ENCODE measurements at places on chromosomes 12 and 14.

DNA sequence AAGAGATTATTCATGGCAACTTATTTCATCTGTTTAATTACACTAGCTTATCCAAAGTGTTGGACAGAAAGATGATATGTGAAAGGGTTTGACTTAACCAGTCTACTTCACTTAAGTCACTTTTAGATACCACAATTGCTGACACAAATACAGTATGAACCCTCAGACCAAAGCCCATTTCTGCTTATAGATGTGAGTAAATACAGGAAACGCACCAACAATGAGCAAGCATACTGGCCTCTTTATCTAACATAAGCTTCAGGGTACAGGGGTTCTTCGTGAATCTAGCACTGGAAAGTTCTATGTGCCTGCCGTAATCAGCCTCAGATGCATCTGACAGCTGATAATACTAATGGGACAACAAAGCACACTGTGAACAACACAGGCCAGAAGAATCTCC is 209.6 kb downstream of the MED13L start:
- no peak for DNase-seq

DNA sequence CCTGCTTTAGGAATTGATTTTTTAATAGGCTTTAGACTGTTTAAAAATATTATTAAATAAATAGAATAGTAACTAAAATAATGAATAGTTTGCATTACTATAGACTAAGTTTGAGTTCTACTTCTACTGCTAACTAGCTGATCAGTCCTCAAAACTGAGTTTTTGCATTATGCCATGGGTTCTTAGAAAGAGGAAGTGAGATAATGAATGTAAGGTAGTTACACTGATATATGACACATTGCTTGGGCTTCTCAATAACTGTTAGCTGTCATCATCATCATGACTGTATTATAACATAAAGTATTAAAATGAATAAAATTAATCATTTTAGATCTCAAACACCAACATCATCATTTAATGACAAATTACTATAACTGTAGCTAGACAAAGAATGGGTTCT is 949.7 kb downstream of the TRHDE start:
- no peak for DNase-seq

DNA sequence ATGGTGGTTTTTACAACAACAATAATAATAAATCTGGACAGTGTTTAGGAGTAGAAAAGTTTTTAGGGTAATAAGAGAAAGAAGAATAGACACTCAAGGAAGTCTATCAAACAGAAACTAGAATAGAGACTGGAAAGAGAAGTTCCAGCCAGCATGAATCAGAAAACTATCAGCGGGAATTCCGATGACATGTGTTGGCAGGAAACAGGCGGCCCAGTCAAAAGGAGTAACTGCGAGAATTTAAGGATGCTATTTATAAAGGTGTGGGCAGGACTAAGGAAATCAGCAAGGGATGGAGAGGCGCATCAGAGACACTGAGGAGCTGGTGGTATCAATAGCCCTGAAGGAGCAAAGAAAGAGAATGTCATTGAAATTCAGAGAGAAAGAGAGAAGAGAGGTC is 89.9 kb downstream of the TBX5 start:
- DNase-seq, result no peak

GRCh38 chr12:12719496-12719895 is 2.3 kb downstream of the CDKN1B start:
- no peak for DNase-seq

GRCh38 chr12:52925717-52926595 is 21.1 kb upstream of the KRT8 start:
- DNase-seq, result no peak

GRCh38 chr12:106144847-106145246 is 6.1 kb upstream of the NUAK1 start:
- no peak for DNase-seq

DNA sequence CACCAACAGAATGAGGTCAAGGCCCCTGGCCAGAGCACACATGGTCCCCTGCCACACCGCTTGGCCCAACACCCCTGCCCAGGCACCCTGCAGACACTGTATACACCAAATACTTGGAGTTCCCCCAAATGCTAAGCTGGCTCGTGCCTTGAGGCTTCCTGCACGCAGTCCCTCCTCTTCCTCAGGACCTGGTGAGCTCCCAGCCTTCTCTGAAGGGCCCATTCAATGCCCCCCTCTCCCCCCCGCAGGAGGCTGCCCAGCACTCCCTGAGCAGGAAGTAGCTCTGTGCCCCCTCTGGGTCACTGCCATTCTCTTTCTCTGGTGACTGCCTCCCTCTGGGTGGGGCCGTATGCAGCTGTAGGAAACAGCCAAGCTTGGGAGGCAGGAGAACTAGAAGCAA is 75.3 kb downstream of the ITPK1 start:
- no peak for DNase-seq

- DNase-seq, result no peak
Observed at GRCh38 chr12:96403870-96404269, 3.6 kb upstream of the CDK17 start.

DNA sequence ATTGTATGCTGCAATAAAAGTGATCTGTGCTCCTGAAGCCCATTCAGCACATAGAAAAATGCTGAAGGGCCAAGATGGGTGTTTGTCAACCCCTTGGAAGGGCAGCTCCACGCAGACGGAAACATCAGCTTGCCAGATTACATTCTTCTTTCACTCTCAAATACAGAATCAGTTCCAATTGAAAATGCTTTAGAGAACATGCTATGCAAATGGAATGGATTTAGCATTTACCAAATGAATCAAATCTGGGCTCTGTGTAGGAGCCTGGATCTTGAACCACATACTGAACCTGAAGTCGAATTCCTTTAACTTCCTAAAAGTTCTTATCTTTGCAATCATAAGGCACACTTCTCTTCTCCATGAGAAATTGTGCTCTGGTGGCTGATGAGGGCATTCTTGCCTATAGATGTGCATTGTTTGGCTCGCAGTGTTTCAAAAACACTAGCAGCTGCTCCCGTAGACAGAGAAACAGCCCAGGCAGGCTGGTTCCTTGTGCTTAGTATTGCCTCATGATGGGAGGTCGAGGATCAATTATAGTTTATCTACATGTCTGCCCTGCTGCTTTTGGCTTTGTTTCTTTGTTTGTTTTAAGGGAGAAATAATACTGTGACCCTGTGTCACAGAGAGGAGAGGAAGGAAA is 489.8 kb upstream of the FLRT2 start:
- no peak for DNase-seq

DNA sequence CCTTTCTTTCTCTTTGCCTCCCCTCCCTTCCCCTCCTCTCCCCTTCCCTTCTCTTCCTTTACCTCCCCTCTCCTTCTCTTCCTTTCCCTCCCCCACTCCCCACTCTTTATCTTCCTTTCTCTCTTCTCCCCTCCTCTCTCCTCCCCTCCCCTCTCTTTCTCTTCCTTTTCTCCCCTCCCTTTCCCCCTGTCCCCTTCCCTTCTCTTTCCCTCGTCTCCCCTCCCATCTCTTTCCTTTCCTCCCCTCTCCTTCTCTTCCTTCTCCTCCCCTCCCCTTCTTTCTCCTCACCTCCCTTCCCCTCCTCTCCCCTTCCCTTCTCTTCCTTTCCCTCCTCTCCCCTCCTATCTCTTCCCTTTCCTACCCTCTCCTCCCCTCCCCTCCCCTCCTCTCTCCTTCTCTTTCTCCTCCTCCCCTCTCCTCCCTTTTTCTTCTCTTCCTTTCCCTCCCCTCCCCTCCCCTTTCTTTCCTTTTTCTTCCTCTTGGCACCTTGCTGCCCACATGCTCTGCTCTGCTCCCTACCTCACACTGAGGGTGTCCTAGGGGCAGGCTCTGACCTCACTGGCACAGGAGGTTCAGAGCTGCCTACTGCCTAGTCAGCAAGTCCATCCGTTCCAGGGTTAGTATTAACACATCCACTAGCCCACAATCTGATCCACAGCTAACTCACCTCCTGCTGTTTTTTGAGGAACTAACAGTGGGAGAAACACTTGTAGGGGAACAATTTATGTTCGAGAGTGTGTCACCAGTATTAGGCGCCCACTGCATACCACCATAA is 101.0 kb downstream of the NUAK1 start:
- DNase-seq, result no peak

GRCh38 chr12:30400349-30400748 is 295.3 kb downstream of the IPO8 start:
- no peak for DNase-seq

DNA sequence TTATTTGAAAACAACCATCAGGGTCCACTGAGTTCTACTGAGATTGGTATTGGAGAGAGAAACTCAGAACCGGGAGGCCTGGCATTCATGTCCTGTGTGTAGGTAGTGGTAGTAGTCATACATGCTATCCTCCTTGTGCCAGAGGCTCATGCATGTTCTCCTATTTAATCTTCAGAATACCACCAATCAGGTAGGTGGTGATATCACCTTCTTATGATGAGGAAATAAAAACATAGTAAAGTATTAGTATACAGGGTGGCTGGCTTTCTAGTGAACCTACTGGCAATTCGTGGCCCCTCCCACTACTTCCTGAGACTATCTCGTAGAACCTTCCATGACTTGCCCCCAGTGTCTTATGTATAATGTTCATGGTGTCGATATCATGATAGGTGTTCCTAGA is 40.5 kb upstream of the EID3 start:
- no peak for DNase-seq

GRCh38 chr14:75141062-75141461 is 14.2 kb upstream of the NEK9 start:
- no peak for DNase-seq

DNA sequence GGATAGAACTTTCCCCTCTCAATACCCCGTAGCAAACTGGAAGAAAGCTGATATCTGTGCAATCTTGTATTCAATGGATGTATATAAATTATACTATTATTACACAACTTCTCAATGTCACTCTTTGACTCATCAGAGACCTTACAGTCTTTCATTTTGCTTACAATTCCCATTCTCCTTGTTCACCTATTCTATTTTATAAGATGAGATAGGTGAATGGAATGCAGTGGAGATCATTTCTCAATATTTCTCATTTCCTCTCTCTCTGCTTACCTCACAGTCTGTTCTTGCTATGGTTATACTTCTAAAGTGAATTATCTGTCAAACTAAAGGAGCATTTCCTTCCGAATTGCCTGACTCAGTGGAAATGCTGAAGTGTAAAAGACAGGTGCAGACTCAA is 14.9 kb downstream of the FOXA1 start:
- no peak for DNase-seq

DNA sequence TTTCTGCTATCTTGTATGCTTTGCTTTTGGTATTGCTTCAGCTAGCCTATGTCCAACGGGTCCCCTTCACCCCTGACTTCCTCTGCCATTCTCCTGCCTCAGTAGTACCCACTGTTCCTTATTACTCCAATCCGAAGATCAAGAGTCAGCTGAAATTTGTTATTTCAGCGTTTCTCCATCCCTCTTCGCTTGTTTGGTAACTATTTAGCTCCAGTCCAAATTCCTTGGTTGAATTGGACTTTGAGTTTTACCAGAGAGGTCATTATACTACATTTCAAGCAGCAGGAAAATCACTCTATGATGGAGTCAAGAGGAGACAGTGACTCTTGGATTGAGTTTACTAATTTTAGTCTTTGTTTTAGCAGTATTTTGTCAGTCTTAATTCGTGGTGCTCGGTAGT is 4.5 kb downstream of the ETFBKMT start:
- DNase-seq, result no peak

DNA sequence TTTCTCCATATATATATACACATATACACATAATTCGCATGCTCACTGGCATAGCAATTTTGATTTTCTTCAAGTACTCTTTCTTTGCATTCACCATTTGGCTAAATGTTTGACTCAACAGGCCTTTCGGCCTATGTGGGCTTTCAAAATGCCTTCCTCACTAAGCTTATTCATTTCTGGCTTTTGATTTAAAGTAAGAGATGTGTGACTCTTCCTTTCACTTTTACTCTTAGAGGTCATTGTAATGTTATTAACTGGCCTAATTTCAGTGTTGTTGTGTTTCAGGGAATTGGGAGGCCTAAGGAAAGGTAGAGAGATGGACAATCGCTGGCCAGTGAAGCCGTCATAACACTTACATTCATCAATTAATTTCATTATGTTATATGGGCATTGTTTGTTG is 14.5 kb upstream of the KLRD1 start:
- no peak for DNase-seq

DNA sequence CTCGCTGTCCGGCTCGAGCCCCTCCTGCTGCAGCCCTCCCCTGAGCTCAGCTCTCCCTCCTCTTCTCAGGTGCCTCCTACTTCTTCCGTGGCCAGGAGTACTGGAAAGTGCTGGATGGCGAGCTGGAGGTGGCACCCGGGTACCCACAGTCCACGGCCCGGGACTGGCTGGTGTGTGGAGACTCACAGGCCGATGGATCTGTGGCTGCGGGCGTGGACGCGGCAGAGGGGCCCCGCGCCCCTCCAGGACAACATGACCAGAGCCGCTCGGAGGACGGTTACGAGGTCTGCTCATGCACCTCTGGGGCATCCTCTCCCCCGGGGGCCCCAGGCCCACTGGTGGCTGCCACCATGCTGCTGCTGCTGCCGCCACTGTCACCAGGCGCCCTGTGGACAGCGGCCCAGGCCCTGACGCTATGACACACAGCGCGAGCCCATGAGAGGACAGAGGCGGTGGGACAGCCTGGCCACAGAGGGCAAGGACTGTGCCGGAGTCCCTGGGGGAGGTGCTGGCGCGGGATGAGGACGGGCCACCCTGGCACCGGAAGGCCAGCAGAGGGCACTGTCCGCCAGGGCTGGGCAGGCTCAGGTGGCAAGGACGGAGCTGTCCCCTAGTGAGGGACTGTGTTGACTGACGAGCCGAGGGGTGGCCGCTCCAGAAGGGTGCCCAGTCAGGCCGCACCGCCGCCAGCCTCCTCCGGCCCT is 22.8 kb downstream of the MMP17 start:
- no peak for DNase-seq

DNA sequence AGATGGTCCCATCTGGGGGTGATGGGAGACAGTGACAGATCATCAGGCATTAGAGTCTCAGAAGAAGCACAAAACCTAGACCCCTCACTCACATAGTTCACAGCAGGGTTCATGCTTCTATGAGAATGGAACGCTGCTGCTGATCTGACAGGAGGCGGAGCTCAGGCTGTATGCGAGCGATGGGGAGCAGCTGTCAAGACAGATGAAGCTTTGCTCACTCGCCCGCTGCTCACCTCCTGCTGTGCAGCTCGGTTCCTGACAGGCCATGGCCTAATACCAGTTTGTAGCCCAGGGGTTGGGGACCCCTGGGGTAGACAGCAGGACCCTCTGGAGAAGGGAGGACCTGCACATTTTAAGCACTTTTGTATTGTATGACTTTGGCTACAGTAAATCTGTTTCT is 111.2 kb downstream of the LGMN start:
- DNase-seq, result no peak

DNA sequence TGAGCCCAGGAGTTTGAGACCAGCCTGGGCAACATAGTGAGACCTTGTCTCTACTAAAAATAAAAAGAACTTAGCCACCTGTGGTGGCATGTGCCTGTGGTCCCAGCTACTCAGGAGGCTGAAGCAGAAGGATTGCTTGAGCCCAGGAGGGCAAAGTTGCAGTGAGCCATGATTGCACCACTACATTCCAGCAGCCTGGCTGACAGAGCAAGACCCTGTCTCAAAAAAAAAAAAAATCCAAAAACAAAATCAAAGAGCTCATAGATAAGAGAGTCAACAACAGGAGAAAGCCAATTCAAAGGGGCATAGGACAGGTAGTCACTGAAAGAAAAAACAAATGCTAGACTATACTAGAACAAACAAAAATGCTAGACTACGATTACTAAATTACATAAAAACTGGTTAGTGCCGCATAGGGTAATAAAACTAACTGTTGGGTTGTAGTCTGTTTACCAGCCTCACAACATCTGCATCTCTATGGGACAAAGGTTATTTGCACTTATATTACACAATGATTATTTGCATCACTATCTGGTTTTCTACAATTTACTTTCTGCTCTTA is 16.6 kb upstream of the EEA1 start:
- no peak for DNase-seq

Measured in GOT3 (cell line).